ENCODE measurements at places on chromosomes 4 and X.

GRCh38 chrX:9569876-9570301, 105.0 kb downstream of the TBL1X start:
- no peak for DNase-seq

DNA sequence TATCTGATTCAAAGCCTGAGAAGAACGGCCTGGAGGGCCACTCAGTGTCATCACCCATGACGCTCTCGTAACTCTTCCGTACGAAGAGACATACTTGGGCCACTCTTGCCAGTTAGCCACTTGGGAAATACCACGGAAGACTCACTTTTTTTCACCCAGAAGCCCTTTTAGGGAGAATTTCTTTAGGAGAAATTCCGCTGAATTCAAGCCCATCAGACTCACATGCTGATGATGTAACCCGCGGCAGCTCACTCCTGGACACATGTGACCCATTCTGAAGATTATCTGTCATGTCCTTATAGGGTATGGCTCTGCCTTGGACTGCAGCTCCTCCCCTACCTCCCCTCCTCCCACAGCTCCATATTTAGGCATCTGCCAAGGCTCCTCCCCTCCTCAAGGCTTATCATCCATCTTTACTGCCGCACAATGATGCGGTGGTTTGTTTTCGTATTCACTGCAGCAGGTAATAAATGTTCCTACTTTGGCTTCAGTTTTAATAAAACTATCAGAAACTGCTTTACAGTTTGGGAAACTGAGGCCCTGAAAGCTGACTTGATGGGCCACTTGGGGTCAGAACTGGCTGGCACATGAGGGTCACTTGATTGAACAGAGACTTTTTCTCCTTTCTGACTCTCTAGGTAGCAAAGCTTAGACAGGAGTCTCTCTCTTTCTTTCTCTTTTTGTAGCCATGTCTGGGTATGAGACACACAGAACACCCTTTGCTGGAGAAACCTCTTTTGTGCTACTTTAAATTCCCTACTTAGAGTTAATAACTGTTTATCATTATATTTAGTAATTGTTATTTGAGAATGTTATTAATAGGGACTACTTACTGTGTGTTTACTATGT, 42.1 kb downstream of the RHOH start:
- DNase-seq, result no peak

- no peak for DNase-seq
Measured at GRCh38 chr4:144409525-144409924, 236.4 kb upstream of the HHIP start.

DNA sequence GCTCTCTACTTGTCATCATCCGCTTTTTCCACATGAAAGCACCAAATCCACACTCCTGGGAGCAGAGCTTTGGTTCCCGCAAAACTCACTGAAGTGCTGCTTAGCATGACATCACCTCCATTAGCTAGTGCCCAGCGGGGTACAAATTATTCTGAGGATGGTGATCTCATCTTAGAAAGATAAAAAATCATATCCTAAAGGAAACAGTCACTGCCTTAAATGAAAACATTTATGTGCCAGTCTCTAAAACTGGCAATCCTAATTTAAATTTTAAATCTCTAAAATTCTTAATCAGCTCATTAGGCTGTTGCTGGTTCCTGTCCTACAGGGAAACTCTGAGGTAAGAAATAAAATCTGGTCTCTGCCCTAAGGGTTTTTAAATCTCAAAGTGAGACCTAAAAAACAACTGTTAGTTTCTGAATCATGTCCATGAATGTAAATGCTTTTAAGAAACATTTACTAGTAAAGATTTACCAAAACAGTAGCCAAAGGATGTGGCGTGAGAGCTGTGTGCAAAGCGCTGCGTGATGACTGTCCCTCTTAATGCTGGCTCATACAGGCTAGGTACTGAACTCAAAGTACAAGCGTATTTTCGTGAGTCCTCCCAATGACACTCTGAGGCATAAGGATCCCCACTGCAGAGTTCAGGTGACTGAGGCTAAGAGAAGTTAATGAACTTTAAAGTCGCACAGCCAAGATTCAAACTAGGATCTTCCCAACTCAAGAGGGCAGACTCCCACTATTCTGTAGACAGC, 4.5 kb downstream of the CASP3 start:
- no peak for DNase-seq

DNA sequence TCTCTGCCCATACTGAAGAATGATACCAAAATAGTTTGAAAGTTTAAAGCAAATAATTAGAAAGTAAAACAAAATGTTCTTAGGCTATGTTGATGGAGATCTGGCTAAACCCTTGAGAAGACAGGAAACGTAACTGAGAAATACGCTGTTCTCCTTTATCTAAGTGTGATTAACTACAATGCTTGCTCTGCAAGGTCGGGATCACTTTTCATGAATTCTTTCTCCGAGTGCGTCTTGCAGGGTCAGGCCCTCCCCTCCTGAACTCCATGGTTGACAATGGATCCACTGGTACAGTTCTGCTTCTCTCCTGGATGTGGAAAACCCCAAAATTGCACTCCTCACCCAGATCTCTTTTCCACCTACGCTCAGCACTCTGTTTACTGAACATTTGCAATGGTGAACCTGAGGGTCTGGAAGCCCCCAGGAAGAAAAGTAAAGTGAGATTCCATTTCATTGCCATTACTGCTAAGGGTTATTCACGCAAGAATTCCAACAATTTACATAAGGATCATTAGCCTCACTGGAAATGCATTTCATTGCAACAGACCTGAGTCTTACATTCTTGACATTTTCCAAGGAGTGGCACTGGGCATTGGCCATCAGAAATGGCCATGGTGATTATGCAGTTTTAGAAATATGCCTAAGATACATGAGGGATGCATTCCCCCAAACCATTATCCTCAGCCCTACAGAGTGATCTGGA, 24.6 kb upstream of the WWC2 start:
- DNase-seq, result no peak

DNA sequence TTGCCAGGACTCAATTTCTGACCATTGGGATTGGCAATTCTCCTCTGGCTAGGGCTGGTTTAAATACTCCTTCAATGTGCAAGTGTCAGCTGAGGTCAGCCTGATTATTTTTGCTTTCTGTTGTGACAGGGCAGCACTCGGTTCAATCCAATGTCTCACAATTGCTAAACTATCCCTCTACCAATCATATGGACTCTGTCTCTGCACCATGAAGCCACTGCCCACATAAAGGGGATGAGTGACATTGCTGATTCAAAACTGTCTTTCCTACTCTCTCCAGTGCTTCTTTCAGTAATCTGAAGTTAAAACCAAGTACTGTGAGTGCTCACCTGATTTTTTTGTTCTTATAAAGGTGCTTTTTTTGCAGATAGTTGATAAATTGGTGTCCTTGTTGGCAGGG, 1030.7 kb downstream of the GLUD2 start:
- DNase-seq, result no peak

DNA sequence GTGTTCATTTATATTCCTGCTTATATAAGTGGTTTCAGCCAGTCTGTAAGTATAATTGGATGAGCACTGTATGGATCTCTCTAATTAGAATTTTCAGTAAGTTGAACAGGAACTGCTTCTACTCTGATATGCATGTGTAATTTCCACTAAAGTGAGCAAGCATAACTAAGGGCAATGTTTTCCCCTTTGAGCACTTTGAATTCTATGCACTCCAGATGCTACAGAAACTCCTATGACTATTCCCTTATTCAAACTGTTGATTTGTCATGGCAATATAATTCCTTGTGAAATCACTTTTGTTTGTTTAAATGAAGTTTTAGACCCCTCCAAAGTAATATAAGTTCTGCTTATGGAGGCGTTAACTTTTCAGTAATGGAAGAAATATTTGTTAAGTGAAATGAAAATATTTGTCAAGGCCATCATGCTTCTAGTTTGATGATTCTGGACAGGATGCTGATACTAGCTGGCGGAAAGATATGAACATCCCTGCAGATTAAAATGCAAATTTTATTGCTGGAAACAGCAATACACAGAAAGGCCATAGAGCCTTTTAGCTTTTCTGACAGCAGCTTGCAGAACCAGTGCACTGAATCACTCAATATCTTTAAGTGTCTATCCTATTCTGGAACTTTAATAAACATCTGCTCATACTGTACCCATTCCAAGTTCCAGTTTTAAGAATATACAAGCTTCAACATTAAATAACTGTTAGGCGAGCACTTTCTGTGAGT, 1460.8 kb downstream of the RAPGEF2 start:
- no peak for DNase-seq

DNA sequence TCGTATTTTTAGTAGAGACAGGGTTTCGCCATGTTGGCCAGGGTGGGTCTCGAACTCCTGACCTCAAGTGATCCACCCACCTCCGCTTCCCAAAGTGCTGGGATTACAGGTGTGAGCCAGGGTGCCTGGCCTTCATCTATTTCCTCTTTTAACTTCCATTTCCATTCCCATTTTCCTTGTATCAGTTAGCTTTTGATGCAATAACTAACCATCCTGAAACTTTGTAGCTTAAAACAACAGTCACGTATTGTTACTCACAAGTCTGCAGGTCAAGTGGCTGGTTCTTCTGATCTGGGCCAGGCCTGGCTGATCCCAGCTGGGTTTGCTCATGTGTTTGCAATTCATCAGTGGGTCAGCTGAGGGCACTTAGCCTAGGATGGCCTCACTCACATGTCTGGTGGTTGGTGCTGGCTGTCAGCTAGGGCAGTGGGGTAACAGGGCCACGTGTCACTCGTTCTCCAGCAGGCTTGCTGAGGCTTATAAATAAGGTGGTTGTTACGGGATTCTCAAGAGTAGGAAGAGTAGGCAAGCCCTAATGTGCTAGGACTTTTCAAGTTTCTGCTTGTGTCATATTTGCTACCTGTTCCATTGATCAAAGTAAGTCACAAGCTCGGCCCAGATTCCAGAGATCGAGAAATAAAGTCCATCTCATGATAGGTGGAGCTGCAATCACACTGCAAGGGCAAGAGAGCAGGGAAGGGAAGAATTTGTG, 88.2 kb downstream of the SOWAHB start:
- DNase-seq, result no peak

DNA sequence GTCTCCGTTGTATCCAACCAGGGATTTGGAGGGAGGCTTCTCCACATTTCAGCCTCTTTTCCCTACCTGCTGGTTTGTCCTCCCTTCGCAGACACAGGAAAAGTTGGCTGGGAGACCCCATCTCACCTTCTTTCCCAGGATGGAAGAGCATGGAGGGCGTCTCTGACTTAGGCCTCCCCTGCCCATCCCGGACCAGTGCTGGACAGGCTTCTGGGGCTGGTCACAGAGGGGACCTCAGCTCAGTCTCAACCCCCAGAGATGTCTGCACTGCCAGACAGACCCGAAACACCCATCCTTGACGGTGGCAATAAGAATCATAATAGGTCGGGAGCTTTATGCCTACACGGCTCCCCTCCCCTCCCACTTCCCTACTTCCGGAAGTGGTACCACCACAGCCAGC, 1.6 kb downstream of the WFS1 start:
- DNase-seq, result no peak

- DNase-seq, result no peak
Measured at GRCh38 chrX:29867971-29868370, 347.4 kb upstream of the MAGEB2 start.

DNA sequence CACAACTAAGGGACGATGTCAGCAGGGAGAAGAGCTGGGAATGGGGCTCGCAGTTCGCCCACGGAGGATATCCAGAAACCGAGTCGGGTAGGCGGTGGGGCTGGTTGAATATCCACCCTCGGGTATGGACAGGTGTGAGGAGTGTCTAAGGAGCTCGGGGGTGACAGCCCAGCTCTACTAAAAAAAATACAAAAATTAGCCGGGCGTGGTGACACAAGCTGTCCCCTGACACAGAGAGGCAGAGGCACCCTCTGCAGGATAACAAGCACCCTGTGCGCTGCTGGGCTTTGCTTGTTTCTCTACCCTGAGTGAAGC, 12.2 kb upstream of the ASMTL start:
- no peak for DNase-seq

GRCh38 chr4:26307037-26307800, 13.6 kb upstream of the RBPJ start:
- no peak for DNase-seq

- DNase-seq, result no peak
Measured at GRCh38 chr4:143357161-143357845, 20.6 kb downstream of the GAB1 start.

DNA sequence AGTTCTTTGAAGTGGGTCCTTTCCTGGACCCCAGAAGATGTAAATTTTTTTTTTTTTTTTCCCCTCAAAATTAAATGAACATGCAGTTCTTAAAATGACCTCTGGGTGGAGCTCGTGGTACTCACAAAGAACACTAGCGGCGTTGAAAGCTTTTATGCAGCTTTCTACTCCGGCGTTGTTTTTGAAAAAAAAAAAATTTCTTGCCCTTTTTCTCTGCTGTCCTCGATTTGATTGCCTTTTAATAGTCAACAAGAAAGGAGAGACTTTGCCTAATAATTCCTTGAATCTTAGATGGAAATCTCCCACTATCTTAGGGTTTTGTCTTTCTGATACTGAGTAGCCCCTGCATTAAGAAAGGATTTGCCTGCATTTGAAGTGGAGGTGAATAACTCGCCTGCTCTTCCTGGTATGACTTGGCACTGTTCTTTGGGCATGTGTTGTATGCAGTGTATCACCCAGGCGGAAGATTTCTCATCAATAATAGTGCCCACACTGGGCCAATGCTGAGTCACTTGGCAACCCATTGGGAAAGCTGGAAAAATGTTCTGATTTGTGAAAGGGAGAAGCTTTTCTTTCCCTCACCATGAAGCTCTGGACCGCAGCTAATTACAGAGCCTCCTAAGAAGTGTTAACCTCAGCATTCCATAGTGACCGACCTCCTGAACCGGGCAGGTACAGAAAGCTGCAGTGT, 104.0 kb downstream of the PHEX start:
- no peak for DNase-seq

DNA sequence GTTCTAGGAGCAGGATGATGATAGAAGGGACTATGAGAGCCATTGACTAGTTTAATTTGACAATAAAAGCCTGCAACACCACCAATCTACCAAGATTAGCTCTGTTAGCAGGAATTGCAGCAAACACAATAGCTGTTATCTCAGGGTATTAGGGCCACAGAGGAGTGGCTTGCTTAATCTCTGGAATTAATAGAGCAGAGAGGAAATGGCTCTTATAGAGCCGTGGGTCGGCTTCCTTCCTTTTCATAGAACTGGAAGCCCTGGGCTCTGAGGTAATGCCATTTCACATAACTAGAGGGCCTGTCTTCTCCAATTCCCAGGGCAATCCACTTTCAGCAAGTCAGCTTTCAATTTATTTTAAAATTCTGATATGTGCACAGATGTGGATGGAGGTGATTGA, 83.0 kb downstream of the MAMLD1 start:
- DNase-seq, result no peak

DNA sequence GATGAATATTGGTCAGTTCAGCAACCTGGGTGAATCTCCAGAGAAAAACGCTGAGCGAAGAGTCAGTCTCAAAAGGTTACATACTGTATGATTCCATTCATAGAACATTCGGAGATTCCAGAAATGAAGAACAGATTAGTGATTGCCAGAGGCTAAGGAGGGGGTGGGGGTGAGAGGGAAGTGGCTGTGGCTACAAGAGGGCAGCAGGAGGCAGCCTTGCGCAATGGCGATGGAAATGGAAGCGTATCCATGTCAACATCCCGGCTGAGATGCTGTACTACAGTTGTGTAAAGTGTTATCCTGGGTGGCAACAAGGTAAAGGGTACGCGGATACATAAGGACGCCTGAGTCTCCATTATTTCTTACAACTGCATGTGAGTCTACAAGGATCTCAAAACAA, 18.0 kb downstream of the LYAR start:
- no peak for DNase-seq
